ENCODE measurements at places on chromosomes 2 and 18.

DNA sequence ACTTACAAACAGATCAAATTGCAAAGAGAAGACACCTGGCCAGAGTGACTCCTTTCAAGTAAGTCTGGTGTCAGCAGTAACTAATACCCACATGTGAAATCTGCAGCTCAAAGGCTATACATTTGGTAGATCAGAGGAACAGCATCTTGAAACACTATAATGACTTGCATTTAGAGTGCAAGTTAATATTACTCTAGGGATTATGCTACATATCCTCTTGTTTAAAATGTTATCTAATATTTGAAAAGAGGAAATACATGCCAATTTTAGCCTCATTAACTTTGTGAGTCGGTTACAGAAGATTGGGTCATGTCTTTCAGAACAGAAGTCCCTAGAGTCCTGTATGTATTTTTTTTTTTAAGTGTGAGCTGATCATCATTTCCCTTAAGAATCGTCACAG, 15.2 kb downstream of the LANCL1 start:
- no peak for DNase-seq

DNA sequence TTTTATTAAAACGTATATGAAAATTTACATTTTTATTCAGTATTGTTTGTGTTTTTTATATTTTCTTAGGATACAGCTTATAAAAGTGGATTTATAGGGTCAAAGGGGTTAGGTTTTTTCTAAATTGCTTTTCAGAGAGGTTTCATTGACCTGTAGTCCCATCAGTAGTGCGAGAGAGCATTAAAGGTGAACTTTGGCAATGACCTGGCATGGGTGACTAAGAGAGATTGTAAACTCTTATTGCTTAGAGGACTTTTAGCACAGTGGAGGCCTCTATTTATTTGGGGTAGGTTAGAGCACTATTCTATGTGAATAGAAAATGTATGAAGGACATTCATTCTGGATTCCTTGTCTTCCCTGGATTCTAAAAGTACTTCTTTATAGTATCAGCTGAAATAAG, 16.0 kb upstream of the TNP1 start:
- no peak for DNase-seq

DNA sequence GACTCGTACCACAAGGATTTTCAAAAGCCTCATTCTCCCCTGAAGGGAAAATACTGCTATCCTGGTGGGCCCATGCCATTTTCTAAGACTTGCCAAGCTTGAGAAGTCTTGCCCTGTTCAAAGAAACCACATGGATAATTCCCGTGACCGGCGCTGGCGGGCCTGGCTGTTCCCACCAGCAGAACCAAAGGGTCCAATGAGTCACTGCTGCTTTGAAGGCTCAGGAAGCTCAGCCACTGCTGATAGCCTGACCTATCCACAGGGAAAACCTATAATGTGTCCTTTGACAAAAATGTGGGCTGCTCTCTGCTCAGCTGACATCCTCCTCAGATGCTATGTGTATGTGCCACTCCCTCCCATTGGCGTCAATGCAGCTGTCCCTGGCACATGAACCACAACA, 137.9 kb upstream of the RAB12 start:
- peak; percentile 98 for DNase-seq

- no peak for DNase-seq
Observed at GRCh38 chr2:159710601-159711180, 1.6 kb upstream of the MARCHF7 start.

GRCh38 chr2:190649798-190650390, 1.0 kb downstream of the NAB1 start:
- no peak for DNase-seq

GRCh38 chr2:222025881-222026271, 272.9 kb downstream of the PAX3 start:
- DNase-seq, result no peak

DNA sequence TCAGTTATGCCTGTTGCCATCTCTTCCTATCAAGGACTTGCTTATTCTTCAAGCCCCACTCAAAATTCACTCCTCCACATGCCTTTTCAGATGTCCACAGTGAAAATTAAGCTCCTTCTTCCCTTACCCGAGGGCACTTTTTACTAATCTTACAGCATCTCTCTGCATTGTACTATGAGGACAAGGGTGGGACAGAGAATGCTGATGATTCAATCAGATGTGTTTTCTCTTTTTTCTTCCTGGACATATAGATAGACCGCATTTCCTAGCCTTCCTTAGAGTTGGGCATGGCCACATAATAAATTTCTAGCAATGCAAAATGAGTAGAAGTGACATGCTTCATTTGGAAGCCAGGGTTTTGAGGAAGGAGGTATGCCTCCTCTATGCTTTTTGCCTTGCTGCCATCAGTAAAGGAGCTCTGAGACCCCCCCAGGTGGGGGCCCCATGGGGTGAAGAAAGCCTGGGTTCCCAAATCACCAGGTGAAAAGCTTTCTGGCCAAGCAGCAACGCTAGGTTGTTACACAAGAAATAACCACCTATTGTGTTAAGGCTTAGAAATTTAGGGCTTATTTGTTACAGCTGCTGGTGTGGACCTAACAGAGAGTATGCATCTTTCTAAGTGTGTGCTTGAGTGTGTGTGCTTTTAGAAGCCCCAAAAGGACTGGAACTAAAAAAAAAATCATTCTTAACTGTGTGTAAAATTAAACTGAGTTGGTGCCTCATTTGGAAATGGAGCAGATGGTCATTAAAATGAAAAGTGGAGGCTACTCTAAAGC, 424.5 kb downstream of the STK39 start:
- DNase-seq, result no peak

DNA sequence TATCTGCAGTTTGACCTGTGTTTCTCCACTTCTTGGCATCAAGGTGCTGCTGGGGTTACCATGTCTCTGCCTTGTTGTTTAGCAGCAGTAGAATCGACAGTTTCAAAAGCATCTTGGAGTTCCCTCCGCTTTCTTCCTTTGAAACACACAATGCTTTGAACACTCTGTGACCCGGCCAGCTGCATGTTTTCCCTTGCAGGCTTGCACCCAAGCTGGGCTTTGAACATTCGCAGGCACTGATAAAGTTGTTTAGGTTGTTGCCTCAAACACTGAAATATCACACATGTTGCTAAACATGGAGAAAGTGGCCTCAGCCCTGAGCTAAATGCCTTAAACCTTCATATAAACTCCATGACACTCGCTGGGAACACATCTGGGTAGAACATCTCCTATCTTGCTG, 251.7 kb downstream of the TSN start:
- no peak for DNase-seq

DNA sequence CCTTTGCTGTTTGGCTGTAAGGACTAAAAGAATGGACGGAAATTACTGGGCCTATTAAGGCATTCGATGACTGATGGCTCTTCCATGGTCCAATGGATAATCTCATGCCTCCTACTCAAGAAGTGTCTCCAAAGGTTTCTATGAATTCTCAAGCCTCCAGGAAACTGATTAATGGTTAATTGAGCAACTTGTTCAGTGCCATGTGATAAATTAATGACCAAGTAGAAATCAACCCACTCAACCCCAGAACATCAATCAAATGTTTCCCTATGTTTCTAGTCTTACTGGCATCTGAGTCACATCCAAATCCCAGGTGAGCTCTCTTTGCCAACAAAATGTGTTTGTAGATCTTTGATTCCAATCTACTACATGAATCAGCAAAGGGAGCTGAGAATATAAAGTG, 103.6 kb downstream of the NXPH2 start:
- DNase-seq, result no peak

GRCh38 chr2:67036444-67036843, 360.7 kb upstream of the ETAA1 start:
- DNase-seq, result no peak

GRCh38 chr2:16773080-16773713, 107.6 kb upstream of the CYRIA start:
- peak; percentile 48 for DNase-seq

- peak; percentile 64 for DNase-seq
Observed at GRCh38 chr2:86037141-86037794, 68.4 kb downstream of the POLR1A start.

- DNase-seq, result no peak
Observed at GRCh38 chr2:203626952-203627681, 79.3 kb upstream of the CD28 start.

GRCh38 chr18:79695269-79695668, 15.7 kb downstream of the CTDP1 start:
- DNase-seq, result no peak

DNA sequence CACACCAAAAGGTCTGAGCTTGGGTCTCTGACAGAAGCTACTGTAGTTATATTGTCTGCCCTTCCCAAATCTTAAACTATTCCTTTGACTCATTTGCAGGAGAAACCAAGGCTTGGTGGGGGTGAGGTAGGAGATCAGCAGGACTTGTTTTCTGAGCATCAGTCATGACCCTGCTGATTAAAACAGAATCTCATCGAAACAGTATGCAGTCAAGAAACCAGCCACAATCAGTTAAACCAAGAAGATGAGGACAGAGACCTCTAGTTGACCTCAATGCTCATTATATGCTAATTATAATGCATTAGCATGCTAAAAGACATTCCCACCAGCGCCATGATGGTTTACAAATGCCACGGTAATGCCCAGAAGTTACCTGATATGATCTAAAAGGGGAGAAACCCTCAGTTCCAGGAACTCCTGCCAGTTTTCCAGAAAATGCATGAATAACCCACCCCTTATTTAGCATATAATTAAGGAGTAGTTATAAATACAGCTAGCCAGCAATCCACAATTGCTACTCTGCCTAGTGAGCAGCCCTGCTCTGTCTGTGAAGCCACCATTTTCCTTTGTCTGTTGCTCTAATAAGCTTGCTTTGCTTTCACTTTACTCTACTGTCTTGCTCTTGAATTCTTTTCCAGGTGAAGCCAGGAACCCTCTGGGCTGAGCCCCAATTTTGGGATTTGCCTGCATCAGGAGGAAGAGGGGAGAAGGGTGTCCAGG, 26.7 kb downstream of the DSC3 start:
- no peak for DNase-seq

- DNase-seq, result no peak
Observed at GRCh38 chr2:74387346-74387745, 7.2 kb upstream of the DCTN1 start.

GRCh38 chr2:11809586-11810236, 63.3 kb downstream of the LPIN1 start:
- DNase-seq, result no peak

DNA sequence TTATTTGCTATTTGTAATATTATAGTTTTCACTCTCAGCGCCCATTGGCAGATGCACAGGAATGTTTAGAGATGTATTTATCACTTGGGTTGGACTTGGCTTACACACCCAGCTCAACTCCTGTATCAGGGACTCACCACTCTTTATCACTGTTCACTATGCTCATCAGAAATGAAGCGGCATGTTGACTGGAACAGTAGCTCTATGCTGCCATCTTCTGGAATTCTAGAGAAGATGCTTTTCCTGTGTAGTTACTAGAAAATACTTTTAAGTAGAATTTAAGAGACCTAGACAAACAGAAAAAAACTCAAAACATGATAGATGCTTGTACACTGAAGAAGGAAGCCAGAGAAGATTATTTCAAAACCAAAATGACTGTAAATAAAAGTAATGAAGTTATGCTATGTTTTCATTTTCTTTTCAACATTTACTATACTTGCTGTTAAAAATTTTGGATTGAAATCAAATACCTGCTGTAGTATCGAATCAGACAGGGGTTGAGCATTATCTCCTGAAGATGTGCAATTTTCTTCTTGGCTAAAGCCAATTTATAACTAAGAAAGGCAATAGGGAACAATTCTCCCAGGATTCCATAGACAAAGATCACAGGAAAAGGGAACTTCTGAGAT, 47.4 kb upstream of the NXPH2 start:
- DNase-seq, result peak; percentile 56

- DNase-seq, result no peak
Observed at GRCh38 chr2:215743066-215743465, 270.3 kb downstream of the MREG start.

GRCh38 chr2:124875627-124876244, 850.6 kb downstream of the CNTNAP5 start:
- no peak for DNase-seq

Measured in astrocyte of the cerebellum (primary cell).